Nephron progenitor cell (in vitro differentiated cells): ENCODE measurements at places on chromosomes 3 and 15.

DNA sequence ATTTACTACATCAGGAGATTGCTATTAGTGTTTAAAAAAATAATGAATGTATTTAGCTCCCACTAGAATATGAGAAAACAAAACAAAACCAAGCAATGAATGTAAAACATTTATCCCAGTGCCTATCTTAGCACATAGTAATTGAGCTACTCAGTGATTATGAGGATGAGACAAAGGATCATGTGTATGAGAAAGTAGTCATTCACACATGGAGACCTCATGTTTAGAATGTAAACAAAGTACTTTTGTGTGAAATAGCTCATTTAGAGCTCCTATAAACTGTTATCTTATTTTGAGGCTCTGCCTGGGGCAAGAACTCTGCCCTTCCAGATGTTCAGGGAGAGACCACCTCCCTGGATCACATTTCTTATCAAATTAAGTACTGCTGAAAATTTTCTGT lies 236.8 kb downstream of the LRRN1 start:
- no peak for DNase-seq

DNA sequence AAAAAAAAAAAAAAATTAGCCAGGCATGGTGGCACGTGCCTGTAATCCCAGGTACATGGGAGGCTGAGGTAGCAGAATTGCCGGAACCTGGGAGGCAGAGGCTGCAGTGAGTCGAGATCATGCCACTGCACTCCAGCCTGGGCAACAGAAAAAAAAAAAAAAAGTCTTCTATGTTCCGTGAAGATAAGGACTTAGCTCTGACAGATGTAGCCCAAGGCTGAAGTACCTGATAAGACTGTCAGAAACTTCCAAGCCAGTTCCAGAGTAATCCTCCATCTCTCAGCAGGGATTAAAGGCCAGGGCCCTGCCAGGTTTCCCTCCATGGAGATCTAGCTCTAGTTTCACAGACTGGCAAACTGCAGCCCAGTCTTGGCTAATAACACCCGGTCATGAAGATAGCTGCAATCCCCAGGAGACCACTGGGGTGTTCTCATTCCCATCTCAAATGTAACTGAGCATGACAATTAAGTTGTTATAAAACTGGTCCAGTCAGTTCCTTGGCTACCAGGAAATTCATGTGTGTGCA lies 8.5 kb downstream of the CDCP1 start:
- DNase-seq = no peak

GRCh38 chr15:75234191-75234810 lies 23.8 kb upstream of the GOLGA6C start:
- no peak for DNase-seq

DNA sequence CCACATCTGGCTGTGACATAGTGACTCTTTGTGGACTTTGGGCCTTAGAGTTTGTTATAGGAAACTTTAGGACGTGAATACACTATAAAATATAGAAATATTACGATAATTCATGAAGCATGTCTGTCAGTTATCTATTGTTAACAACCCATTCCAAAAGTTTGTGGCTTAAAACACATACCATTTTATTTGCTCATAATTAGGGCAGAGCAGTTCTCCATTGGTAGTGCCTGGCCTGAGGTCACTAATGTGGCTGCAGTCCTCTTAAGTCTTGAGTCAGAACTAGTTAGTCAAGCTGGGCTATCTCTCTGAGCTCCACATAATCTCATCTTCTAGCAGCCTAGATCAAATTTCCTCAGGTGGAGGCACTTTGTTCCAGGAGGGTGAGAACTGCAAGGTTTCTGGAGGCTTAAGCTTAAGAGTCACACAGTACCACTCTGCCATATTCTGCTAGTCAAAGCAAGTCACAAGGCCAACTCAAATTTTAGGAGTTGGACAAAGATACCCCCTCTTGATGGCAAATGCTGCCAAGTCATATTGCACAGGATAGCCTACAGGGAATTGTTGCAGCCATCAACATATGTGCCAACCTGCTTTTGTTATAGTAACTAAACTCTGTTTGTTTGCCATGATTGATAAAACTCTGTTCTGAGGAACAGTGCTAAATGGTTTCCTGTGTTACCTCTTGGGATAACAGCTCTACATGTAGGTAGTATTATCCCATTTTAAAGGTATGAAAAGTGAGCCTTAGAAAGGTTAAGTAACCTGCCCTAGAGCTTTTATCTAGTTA lies 8.7 kb downstream of the ATXN7 start:
- no peak for DNase-seq

- no peak for DNase-seq
Observed at GRCh38 chr3:64080616-64081234, 57.4 kb upstream of the PSMD6 start.

DNA sequence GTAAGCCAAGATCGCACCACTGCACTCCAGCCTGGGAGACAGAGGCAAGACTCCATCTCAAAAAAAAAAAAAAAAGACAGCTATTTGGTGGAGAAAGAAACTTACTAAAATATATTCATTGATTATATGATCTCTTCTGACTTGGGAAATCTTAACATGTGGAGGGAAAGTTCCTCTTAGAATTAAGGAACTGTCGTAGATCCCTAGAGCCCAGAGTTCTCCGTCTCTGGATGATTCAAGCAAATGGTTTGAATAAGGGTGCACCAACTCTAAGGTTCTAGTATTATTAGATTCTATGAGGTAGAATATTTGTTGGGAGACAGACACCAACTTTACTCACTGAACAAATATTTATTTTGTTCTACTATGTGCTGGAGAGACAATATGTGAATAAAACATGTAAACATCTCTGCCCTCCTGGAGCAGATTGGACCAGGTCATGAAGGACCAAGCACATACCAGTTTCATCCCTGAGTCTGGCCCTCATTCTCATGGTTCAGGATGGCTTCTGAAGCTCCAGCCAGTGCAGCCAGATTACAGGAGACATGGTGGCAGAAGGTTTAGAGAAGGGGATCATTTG lies 129.7 kb downstream of the MITF start:
- no peak for DNase-seq
